Stimulated activated CD8-positive, alpha-beta memory T cell treated with anti-CD3 and anti-CD28 coated beads, Interleukin-2, amount 100 ng/mL, for 1 hour (primary cell): ENCODE measurements at places on chromosomes 7 and 10.

GRCh38 chr10:4038000-4038399 is 253.0 kb upstream of the KLF6 start:
- no peak for DNase-seq

GRCh38 chr7:50914460-50914859 is 131.8 kb upstream of the GRB10 start:
- no peak for DNase-seq

GRCh38 chr7:94662548-94662947 is 6.6 kb upstream of the SGCE start:
- no peak for DNase-seq

DNA sequence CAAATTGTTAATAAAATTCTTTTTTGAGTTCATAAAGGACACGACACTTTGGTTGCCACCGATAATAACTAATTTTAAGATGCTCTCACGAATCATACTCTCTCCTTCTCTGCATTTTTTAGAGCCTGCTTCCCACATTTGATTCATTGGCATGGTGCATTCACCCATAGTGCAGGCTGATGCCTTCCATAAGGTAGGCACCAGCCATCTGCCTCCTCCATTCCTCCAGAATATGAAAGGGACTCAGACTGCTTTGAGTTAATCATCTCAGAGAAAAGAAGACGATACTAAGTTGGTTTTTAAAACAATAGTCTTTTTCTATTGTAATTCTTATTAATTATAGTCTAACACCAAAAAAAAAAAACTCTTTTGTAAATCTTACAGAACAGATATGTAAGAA is 33.9 kb upstream of the LRRN3 start:
- DNase-seq, result no peak

DNA sequence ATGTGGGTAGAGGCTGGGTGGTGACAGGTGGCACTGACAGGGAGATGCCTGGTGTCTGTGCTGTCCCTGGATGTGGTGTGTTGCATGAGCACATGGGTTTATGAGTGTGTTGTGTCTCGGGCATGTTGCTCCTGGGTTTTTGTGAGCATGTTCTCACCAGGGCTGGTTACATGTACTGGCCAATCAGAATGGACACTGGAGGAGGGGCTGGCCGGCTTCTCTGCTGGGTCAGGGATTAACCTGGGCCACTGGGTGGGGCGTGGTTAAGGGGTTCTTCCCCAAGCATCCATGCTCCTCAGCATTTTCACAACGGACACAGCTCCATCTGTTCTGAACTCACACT is 20.8 kb upstream of the VOPP1 start:
- no peak for DNase-seq

DNA sequence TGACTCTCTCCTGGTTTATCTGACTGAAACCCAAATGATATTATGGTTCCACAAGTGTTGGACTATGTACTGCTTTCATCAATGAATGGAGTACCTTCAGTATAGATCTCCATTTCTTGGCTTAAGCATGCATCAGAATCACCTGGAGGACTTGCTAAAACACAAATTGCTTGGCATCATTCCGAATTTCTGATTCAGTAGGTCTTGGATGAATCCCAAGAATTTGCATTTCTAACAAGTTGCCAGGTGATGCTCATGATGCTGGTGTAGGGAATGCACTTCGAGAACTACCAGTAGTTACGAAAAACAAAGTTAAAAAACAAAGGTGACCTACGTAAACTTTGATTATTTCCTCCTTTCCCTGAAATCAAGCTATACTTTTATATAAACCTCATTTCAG is 119.0 kb upstream of the FEZF1 start:
- DNase-seq, result no peak

DNA sequence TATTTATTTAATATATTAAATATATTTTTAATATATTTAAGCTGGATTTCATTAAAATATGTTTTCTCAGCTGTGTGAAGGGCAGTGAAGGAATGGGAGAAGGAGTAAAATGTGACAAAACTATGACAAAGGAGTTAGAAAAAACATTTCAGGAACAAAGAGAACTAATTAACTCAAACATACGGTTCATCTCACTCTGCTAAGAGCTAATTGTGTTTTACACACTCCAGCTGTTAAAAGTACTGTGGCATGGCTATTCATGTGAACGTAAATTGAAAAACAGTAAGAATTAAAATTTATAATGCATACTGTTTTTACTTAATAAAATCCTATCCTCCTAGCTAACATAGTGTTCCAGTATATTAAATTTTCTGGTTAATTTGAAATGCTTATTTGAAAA is 262.5 kb upstream of the GNAI1 start:
- DNase-seq, result no peak

DNA sequence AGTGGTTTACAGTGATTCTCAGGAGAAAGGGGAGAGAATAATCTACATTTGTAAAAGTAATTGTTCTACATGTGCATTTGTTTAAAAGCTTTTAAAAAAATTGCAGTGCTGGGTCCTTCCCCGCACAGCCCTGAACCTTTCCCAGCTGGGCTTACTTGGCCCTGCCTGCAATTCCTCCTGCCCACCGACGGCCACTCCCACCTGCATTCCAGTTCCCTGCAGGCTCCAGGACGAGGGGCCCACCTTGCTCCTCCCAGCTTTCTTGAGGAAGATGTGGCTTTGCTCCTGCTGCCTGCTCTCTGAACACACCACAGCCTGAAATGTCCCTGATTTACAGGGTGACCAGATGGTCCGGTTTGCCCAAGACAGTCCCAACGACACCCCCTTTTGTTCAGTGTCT is 222.7 kb downstream of the PRPF18 start:
- no peak for DNase-seq

- no peak for DNase-seq
Observed at GRCh38 chr10:34628174-34628796, 186.8 kb downstream of the PARD3 start.

DNA sequence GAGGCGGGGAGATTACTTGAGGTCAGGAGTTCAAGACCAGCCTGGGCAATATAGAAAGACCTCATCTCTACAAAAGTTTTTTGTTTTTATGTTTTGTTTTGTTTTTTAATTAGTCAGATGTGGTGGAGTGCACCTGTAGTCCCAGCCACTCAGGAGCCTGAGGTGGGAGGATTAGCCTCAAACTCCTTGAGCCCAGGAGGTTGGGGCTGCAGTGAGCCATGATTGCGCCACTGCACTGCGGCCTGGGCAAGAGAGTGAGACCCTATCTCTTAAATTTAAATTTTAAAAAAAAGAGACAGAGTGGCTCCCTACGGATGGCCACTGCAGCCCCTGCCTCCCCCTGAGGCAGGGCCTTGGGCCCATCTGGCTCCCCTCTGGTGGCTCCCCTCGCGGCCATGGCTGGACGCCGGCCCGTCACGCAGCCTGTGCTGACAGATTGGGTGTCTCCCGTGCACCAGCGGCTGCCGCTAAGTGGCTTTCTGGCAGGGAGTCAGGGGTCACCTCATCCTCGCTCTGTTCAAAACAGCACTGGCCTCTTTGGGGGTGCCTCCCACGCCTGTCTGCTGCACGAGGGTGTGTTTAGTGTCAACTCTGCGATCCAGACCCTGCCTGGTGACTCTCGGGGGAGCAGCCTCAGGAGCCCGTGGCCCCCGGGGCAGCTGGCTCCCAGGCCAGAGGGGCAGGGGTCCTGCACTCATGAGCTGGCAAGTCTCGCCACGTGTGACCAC is 44.4 kb upstream of the ELN start:
- no peak for DNase-seq

DNA sequence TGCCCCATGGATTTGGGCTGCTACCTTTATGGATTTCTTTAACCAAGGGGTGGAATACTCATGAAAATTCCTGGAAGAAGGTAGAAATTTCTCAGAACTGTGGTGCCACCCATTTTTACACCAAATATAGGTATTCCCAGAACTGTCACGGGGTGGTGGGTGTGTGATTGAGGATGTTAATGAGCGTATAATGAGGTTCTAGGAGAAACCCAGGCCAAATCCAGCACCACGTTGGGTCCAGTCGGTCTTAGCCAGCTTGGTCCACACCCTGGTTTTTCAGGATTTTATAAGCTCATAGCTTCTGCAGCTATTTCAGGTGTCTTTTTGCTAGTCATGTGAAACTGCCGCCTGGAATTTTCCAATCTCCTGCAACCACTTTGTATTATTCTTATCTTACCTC is 83.3 kb downstream of the HECW1 start:
- no peak for DNase-seq

DNA sequence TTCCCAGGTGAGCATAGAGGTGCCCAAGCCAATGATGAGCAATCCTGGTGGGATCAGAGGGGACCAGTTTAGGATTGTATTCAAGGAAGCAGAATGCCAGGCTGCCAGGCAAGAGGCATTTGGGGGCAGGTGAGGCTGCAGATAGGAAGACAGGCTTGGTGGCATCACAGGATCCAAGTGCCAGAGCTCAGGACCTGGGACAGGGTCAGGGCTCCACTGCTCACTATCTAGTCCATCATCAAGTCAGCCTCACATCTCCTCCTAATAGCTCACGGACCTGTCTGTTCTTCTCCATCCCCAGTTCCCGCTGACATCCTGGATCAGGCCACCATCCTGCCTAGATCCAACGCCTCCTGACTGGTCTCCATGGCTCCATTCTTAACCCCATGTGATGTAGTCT is 47.6 kb downstream of the CYP26A1 start:
- no peak for DNase-seq

GRCh38 chr10:130432271-130432670 is 296.1 kb downstream of the GLRX3 start:
- DNase-seq, result no peak

GRCh38 chr7:2821842-2822507 is 22.1 kb downstream of the GNA12 start:
- DNase-seq, result no peak

DNA sequence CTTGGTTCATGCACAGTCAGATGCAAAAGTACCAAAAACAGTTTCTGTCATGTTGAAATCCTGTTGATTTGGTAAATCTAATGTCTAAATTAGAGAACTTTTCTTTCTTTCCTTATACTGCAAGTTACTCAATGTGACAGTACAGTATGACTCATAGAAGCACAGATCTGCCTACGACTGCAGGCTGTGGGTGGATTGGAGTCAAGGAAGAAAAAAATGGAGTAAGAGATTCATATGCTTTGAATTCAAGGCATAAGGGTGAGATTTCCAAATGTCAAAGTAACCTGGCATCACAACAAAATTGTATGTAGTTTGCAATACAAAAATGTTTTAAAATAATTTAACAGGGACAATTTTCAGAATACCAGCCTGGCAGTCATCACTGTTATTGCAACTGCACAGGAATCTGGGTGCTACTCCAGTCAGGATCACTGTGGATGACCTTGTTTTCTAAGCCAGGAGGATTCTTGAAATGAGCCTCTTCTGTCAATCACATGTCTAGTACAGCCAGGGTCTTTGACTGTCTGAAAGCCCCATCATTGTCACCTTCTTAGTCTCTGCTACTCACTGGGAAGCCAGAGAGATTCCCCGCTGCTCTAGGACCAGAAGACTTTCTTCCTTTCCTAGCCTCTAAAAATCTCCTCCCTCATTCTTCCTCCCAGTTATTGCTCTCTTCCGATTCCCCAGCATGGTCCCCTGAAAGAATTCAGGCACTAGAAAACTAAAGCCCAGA is 83.6 kb downstream of the CD36 start:
- DNase-seq, result no peak

- no peak for DNase-seq
Observed at GRCh38 chr7:76074972-76075370, 27.1 kb downstream of the MDH2 start.

DNA sequence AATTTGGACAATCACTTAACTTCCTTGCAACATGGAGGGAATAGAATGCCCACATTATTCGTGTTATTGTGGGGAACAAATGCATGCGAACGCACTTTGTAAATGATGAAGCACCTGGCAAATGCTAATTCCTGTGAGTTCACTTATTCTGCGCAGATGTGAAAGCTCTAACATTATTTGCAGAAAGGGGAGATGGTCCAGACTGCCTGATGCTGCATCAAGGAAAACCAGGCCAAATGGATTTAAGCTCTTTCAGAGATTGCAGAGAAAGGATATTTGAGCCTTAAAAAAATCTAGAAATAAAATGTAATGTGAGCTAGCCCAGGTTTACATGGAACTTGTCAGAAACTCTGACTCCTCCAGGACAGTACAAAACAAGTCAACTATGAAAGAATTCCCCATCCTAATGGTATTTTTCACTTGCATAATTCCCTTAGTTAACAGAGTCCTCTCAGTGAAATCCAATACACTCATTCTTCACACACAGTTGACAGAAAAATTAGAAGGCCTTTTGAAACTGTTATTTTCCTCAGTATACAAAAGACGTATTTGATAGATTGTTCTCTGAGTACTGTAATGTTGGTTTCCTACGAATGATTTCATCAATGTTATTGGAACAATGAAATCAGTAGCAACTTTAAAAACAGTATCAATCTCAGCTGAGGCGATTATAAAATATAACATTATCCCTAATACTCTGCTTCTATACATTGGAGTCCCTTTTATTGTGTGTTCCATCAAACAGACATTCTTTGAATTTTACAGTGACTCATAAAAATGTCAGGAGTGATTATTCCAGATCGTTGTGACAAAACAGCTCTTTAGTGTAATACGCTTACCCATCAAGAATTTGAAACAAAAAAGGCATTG is 136.3 kb upstream of the ANK3 start:
- DNase-seq, result no peak

GRCh38 chr7:5382281-5382892 is 41.2 kb downstream of the TNRC18 start:
- no peak for DNase-seq

- no peak for DNase-seq
Observed at GRCh38 chr10:30057421-30057841, 2.0 kb downstream of the JCAD start.

DNA sequence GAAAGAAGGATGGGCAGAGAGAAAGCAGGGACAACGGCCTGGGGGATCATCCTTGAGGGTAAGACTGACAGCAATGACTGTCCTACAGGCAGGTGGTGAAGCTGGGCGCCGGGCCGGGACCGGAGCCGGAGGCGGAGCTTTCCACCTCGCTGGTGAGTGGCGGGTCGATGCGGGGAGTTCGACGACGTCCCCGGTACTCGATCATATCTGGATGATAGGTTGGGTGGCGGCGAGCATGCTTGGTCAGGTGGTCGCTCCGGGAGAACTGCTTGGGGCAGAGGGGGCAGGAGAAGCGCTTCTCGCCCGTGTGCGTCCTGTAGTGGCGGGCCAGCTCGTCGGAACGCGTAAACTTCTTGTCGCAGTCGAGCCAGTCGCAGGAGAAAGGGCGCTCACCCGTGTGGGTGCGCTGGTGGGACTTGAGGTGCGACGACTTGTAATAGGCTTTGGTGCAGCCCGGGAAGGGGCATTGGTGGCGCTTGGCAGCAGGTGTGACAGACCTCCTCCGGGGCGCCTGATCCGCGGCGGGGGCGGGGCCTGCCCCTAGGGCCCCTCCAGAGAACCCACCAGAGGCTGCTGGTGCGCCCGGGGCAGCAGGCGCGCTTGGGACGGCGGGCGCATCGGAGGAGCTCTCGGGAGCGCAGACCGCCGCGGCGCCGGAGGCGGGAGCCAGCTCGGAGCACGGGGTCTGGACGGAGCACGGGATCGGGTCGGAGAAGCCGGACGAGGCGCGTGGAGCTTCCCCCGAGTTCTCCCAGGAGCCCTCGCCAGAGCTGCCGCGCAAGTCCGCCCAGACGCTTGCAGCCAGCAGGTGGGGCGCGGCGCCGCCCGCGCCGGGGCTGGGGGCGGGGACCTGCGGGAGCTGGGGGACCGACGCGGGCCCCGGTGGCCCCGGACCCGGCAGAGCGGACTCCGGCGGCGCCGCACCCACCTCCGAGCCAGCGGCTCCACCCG is 752 bp downstream of the KLF14 start:
- DNase-seq, result no peak

GRCh38 chr10:78802431-78802830 is 266.3 kb upstream of the ZMIZ1 start:
- DNase-seq, result no peak
